A172 (cell line): ENCODE measurements at places on chromosomes 7 and 10. TPM values are rescaled to one million over a fixed set of nuclear protein-coding genes. Genes with fewer than 3 reads are reported as not detected.

The GBX1 gene
- 0.41 TPM in 1 of 2 replicates, not detected in the other for total RNA-seq

DNA sequence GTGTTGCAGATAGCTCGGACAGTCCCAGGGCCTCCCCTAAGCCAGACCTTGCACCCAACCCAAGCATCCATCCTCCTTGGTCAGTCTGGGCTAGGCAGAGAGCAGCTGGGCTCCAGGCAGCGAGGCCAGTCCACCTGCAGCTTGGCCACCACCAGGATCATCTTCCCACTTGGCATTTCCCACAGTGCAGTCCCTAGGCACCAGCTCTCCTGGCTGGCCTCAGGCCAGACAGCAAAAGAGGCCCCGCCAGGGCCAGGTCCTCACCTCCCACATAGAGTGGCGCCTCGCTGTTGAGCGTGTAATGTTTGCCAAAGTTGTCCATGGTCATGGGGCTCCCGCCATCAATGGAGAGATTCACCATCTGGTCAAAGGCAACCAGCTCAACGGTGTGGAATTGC, 171.7 kb downstream of the LCOR start:
- DNase-seq = no peak

DNA sequence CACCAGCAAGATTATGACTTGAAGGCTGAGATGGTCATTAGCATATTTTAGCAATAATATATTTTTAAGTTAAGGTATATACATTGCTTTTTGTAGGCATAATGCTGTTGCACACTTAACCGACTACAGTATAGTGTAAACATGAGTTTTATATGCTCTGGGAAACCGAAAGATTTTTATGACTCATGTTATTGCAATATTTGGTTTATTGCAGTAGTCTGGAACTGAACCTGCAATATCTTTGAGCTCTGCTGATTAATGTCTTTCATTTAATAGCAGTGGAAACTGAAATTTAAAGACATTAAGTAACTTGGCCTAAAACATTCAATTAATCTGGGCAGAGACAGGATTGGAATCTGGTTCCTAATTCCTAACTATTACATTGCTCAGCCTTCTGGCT, 266.7 kb upstream of the PLXDC2 start:
- no peak for DNase-seq

The LRIT1 gene
- not detected in 2 replicates for total RNA-seq

DNA sequence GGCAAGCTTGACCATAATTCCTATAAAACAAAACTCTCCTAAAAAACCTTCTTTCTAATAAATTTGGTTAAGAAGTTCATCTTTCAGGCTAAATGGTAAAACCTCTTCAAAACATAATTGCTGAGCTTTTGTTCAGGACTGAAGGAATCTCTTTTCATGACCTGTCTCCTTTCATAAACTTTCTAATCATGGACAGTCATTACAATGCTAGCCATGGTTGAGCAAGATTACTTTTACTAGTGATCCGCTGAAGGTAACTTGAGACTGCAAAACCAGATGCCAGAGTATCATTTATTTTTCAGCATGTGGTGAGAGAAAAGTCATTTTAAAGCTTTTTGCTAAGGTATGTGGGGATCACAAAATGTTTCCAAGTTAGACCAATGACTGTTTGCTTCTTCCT, 186.4 kb upstream of the RHOBTB1 start:
- no peak for DNase-seq

GRCh38 chr10:78739444-78740053, 329.2 kb upstream of the ZMIZ1 start:
- no peak for DNase-seq

The GHRHR gene
- total RNA-seq = not detected in 2 replicates

GRCh38 chr10:30691639-30692015, 62.1 kb upstream of the LYZL2 start:
- DNase-seq = no peak

The CXCL12 gene
- 0.02 TPM in 1 of 2 replicates, not detected in the other for total RNA-seq

DNA sequence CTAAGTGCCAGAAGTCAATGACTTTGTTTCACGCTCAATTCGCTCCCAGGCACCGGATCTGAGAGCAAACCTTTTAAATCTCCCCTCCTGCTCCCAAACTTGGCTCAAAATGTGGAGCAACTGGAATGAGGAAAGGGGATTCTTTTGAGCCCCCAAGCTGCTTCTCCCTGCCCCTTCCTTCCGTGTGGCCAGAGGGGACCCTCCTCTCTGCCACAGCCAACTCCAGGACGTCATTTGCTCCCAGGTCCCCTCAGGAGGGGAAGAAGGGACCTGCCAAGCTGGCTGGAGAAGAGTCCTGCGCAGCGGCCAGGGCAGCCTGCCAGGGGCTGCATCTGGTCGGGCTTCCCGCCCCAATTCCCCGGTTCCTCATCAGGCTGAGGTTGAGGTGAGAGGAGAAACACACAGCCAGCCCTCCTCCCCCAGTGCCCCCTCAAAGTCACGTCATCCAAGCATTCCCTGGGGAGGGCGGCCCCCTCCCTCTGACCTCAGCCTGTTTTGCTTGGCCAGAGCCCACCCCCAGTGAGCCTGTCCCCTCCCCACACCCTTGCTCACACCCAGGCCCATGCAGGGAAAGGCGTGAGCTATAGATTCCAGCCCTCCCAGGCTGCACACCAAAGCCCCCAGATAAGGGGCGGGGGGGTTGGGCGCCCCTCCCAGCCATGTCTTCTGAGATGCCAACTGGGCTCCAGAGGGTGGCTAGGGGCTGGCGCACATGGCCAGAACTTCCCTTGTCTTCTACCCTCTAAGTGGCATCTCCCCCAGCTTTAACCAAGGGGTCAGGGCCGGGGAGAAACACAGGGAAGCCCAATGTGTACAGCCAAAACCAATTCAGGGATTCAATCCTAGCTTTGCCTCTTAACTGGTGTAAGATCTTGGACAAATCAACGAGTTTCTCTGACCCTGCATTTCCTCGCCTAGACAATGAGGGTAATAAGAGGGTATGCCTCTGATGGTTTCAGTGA, 35.0 kb downstream of the SH3PXD2A start:
- DNase-seq = no peak

The KLF14 gene
- 0.02 and 0.60 TPM in 2 replicates for total RNA-seq

- no peak for DNase-seq
These were observed 77.4 kb downstream of the TPST1 start for GRCh38 chr7:66282591-66282935.

DNA sequence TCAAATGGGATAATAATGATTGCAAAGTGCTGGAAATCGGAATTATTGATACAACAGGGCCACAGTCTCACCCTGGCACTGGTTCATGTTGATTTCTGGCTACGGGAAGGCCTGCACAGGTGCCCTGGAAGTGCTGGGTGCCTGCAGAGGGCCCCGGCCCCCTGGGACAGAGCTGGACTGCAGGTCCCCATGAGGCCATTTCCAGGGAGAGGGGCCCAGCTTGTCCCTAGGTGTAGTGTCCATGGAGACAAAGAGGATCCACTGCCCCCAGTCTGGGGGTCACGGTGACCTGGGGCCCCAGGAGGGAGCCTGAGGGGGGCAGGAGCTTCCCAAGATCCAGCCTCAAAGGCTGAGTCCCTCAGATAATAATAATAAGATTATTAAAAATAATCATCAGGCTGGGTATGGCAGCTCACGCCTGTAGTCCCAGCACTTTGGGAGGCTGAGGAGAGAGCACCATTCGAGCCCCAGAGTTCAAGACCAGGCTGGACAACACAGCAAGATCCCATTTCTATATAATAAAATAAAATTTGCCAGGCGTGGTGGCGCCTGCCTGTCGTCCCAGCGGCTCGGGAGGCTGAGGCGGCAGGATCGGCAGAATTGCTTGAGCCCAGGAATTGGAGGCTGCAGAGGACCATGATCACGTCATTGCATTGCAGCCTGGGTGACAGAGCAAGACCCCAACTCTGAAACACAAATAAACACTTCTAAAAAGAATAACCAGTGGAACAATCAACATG, 98.1 kb downstream of the MICALL2 start:
- no peak for DNase-seq

DNA sequence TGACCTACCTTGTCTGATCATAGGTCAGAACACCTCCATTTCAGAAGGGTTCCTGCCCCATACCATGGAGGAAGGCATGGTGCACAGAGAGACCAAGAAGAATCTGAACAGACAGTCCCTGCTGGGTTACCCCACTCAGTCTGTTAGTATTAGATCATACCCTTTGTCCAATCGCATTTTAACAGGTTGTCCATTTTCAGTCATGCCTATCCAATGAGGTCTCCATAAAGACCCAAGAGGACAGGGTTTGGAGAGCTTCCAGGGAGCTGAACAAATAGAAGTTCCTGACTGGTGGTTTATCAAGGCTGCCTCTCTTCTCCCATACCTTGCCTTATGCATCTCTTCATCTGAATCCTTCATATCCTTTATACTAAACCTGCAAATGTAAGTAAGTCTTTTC, 21.2 kb upstream of the SLC16A12 start:
- peak; percentile 16 for DNase-seq

DNA sequence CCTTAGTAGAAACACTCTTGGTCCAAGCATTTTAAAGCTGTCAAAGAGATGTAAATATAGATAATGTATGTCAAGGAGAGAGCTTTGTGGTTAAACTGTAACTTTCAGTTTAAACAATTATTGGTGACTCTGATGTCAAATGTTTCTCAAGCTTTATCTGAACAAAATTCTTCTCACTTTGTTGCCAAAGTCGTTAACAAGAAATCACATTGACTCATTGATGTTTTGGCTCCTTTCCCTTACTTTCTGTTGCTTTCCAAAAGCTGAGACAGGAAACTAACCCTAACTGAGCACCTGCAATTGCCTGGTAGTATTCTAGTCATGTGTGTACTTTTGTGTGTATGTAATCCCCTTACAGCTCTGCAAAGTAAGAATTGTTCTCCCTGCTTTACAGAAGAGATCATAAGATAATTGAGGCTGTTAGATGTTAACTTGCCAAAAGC, 108.5 kb downstream of the CFTR start:
- peak; percentile 37 for DNase-seq

DNA sequence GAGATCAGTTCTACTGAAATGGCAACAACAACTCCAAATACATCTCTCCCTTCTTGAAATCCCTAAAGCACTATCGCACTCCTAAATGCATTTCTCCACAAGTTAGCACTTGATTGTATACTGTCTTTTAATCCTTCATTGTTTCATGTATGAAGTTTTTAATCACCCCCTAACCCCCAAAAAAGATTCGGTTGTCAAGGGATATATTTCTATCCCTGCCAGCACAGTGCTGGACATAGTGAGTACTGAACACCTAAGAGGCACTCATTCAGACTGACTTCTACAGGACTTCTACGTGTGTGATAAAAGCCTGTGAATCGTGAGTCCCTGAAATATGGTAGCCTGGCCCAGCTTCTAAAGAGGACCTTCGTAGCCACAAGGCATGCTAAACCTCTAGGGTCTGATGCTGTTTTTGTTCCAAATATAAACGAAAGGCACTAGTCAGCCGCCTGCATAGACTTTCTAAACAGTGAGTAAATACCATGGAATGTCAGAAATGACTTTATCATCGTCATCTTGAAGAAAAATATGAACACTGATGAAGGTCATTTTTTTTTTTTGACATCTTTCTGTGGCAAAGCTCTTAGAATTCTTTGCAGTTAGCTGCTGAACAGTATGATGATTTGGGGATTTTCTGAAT, 14.6 kb upstream of the ZSCAN21 start:
- peak; percentile 92 for DNase-seq

DNA sequence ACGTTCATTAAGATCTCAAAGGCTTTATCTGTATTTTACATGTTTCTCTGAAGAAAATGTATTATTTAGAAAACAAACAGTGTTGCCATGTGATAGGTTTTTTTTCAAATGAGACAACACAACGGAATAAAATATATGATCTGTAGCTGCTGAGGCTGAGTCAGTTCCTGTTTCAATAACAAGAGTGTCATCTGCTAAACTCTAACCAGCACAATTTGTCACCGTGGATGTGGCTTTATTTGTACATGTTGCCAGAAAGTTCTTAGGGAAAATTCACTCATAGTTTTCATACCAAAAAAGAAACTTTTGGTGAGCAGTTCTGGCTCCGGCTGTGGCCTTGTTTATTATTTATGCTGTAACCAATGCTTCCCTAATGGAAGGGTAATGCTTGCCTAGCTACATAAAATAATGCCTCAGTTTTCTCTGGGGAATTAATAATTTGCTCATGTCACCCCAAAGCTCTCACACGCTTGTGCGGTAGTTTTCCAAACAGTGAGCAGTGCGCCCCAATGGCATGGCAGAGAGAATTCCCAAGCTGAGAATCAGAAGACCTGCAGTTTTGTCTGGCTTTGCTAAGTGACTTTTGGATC, 20.3 kb upstream of the KLF6 start:
- peak; percentile 86 for DNase-seq

The NANOS1 gene
- 1.3 TPM in 2 replicates for total RNA-seq

The TAS2R41 gene
- not detected in 2 replicates for total RNA-seq

- DNase-seq = no peak
These were observed 641.0 kb upstream of the NRP1 start for GRCh38 chr10:33975481-33975880.

DNA sequence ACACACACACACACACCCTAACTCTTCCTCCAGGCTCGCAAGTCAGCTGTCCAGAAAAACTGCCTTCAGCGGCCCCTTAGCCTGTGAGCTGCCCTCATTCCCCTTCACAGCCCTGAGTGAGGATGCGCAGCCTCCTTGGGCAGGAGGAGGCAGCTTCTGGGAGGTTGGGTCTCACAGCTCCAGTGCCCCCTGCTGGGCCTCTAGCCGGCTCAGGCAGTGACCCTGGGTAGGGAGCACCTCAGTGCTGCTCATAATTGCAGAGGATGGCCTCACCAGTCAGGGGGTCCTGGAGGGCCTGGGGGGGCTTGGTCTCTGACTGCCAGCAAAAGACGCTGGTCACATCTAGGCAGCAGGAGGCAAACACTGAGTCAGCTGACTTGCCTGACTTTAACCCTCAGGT, 43.7 kb downstream of the ZNF273 start:
- DNase-seq = no peak

The TMEM184A gene
- 2.7 and 3.6 TPM in 2 replicates for total RNA-seq

DNA sequence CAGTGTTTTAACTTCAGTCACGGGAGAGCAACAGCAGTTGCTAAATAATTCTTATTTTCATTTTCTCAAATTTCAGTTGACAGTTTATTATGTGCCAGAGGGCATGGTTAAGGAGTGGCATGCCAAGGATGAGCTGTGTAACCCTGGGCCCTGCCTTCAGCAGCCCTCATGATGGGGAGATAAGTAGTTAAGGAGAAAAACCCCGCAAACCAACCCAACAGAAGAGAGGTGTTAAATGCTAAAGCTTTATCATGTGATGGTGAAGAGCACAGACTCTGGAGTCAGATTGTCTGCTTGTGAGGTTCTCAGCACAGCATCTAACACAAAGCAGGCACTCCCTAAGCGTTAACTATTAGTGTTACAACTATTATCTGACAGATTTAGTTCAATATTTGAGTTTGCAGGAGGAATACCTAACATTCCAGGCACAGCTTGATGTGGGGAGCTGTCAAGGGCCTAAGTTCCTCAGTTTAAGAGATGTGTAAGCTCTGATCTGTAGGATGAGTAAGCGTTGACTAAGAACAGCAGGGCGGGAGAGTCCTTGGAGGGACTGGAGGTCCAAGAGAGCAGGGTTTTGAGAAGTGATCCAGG, 29.6 kb downstream of the STAM start:
- peak; percentile 97 for DNase-seq

GRCh38 chr10:43160921-43161255, 22.6 kb downstream of the CSGALNACT2 start:
- no peak for DNase-seq
